ENCODE measurements at places on chromosomes 7 and 10.

DNA sequence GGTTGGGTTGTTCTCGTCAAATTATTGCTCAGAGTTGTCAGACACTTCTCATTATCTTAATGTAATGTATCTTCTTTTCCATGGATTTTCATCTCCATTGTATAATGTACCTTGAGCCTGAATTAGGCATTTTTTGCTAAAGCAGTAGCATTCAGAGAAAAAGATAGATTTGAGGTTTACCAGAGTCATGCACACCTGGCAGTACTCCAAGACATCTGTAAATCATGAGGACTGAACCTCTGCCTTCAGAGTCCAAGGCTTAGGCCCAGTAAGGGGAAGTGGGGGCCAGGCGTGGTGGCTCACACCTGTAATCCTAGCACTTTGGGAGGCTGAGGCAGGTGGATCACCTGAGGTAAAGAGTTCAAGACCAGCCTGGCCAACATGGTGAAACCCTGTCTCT, 624.3 kb upstream of the MBL2 start:
- no peak for DNase-seq

- no peak for DNase-seq
These were observed 346.4 kb upstream of the SHH start for GRCh38 chr7:156158693-156159092.

- no peak for DNase-seq
These were observed 92.1 kb downstream of the PIP4K2A start for GRCh38 chr10:22622242-22622806.

GRCh38 chr7:45244981-45245380, 87.4 kb downstream of the RAMP3 start:
- no peak for DNase-seq

DNA sequence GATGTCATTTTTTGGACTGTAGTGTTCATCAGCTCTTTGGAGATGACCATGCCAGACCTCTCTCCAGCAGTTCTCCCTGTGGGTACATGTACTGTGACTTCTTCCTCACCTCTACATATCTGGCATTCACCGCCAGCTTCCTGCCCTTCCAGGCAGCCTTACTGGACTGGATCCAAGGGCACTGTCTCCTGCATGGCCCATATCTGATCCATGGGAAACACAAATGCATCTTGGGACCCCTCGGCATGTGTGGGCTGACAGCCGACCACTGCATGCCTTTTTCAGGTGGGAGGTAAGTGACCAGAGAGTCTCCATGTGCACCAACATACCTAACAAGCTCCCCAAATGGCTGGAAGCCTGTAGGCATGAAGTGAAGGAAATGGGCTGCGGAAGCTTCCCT, 3.9 kb upstream of the BLVRA start:
- DNase-seq: no peak

DNA sequence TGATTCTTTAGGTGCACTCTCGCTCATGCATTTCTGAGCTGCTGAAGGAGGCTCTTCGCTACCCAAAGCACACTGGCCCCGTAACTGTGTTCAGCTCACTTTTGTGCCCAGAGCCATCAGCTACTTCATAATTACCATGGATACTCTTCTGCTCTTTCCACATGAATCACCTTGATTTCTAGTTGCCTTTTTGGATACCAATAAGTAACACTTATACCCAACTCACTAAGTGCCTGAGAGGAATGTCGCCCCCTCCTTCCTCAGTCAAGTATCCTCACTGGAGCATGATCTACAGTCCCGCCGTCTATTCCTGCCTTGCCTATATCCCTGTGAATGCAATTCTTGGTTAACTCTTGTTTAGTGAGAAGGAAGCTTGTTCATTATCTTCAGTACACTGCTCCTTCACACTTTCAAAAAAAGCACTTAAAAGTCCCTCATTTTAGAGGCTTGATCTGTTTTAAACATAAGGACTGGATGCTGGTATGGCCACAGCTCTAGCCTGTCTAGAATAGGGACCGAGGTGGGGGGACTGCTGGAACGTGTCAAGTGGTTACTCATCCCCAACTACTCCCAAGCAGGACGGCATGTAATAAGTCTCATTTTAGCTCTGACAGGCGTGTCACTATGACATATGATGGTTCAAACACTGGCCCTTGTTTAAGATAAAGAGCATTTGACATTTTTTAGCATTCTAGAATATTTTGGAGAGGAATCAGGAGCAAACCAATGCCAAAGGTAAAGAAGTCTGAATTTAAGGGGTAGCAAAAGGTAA, 23.7 kb downstream of the SVIL start:
- DNase-seq: no peak

DNA sequence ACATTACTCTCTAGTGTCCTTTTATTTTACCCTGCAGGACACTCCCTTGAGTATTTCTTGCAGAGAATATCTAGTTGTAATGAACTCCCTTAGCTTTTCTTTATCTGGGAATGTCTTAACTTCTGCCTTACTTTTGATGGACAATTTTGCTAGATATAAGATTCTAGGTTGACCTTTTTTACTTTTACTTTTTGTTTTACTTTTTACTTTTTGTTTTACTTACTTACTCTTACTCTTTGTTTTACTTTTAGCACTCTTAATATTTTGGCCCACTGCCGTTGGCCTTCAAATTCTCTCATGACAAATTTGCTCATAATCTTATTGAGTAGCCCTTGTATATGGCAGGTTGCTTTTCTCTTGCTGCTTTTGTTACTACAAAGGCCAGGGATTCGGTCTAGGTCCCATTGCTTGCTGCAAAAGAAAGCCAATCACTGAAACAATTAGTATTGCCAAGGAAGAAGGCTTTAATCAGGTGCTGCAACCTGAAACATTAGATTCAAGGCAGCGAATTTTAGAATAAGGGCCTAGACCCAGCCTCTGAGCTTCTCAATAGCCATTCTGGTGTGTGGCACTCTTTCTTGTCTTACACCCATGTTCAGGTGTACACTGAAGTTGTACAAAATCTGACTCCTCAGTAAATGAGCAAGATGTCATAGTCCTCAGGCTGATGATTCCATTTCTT, 137.0 kb downstream of the TES start:
- DNase-seq: no peak

- DNase-seq: no peak
These were observed 31.3 kb downstream of the ZNF783 start for GRCh38 chr7:149293338-149293737.

DNA sequence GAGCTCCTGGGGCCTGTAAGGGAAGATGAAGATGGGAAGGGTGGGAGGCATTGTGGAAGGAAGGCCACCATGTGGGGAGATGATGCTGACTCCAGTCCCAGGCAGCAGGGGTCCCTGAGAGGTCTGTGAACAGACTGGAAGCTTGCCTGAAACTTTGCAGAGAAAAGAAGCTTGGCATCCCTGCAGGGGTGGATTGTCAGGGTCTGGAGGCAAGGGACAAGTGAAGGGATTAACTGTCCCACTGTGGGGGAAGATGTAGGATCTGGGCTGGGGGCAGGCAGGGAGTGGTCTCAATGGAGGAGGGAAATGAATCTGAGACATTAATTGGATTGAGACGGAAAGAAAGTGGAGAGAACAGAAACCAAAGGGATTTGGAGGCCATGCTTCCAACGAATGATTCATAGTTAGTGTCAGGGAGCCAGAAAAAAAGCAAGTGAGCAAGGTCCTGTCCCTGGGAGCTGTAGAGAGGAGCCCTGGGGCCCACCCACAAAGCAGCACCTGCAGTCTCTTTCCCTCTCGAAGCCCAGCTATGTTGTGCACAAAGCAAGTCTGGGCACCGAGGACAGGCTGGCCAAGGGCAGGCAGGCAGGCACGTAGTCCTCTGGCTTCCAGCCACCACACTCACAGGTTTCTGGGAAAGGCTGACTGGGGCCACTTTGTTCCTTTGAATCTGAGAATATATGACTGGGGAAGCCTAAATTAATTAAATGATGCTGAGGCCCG, 4.7 kb upstream of the SLC18A3 start:
- DNase-seq: no peak

Data from AML-193 (cell line).